ENCODE measurements at places on chromosomes 2 and 18. TPM values are rescaled to one million over a fixed set of nuclear protein-coding genes. Genes with fewer than 3 reads are reported as not detected.

The EGR4 gene
- total RNA-seq, result 0.54 TPM

The GPR75 gene
- 3.5 TPM for total RNA-seq

The SKOR2 gene
- not detected for total RNA-seq

The CDH2 gene
- total RNA-seq, result 3.5 TPM

The BARD1 gene
- 16.2 TPM for total RNA-seq

The ADI1 gene
- total RNA-seq, result 12.9 TPM

The CYTIP gene
- total RNA-seq, result 45.5 TPM

The LPIN1 gene
- 50.6 TPM for total RNA-seq

The BCL2L11 gene
- 2.7 TPM for total RNA-seq

The GALNT13 gene
- total RNA-seq, result under 0.01 TPM

The TRMT61B gene
- total RNA-seq, result 9.4 TPM

The MRO gene
- total RNA-seq, result not detected

The EHBP1 gene
- total RNA-seq, result 14.5 TPM

The TEX44 gene
- total RNA-seq, result not detected

The ZBTB7C gene
- not detected for total RNA-seq

The CENPA gene
- 0.81 TPM for total RNA-seq

The NT5DC4 gene
- not detected for total RNA-seq

The ACAA2 gene
- total RNA-seq, result 24.8 TPM

The SLC4A5 gene
- 4.3 TPM for total RNA-seq

The LYPD6 gene
- total RNA-seq, result 0.27 TPM

The REG3G gene
- total RNA-seq, result not detected

The DSG4 gene
- total RNA-seq, result not detected

The IL1F10 gene
- not detected for total RNA-seq

The LRP2 gene
- total RNA-seq, result 0.27 TPM

The KRTCAP3 gene
- total RNA-seq, result 2.2 TPM

The SALL3 gene
- not detected for total RNA-seq

The HOXD12 gene
- total RNA-seq, result not detected

The C2orf92 gene
- 5.1 TPM for total RNA-seq

The CBLN2 gene
- not detected for total RNA-seq

The AGXT gene
- not detected for total RNA-seq

The TMEFF2 gene
- not detected for total RNA-seq

The IL36A gene
- total RNA-seq, result under 0.01 TPM

The GAREM1 gene
- total RNA-seq, result under 0.01 TPM

The MAB21L4 gene
- total RNA-seq, result not detected

The SLC9A4 gene
- total RNA-seq, result not detected

The RNU2-63P gene
- under 0.01 TPM for total RNA-seq

The CGREF1 gene
- total RNA-seq, result 9.2 TPM

The CRYGD gene
- total RNA-seq, result 5.7 TPM

The FLACC1 gene
- 0.27 TPM for total RNA-seq

The UGT1A8 gene
- total RNA-seq, result under 0.01 TPM

The SPP2 gene
- not detected for total RNA-seq

The AFF3 gene
- 23.2 TPM for total RNA-seq

The PECR gene
- 11.8 TPM for total RNA-seq

The MYCN gene
- 94.3 TPM for total RNA-seq

The DNAH7 gene
- total RNA-seq, result under 0.01 TPM

Measured in hematopoietic multipotent progenitor cell (in vitro differentiated cells).